ENCODE measurements at places on chromosomes 5 and 9.
A peak's percentile ranks its signal among the peaks of the same experiment; 100 is the strongest.

- DNase-seq: no peak
Measured at GRCh38 chr9:135766251-135766650, 64.3 kb downstream of the KCNT1 start.

- peak; percentile 91 for DNase-seq
Measured at GRCh38 chr5:98771382-98772109, 1.9 kb upstream of the RGMB start.

- DNase-seq: no peak
Measured at GRCh38 chr9:89313842-89314241, 2.8 kb downstream of the CKS2 start.

DNA sequence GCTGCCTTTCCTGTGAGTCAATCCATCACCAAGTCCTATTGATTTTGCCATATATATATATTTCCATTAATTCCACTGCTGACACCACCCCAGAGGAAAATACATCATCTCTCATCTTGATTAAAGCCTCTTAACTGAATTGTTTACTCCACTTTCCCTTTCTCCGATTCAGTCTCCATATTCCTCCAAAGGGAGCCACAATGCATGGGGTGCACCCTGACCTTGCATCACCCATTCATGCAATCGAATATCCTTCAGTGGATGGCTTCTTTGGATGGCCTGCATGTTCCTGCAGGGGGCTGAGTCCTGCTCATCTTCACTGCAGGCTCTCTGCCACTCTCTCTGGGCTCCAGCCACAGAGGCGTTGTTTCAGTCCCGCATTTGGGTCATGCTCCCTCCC is 231.0 kb downstream of the SNX18 start:
- no peak for DNase-seq

GRCh38 chr5:84450617-84451414 is 66.1 kb upstream of the EDIL3 start:
- peak; percentile 23 for DNase-seq

- DNase-seq: no peak
Measured at GRCh38 chr9:130772185-130772584, 62.9 kb upstream of the ABL1 start.

- no peak for DNase-seq
Measured at GRCh38 chr5:14945450-14945849, 73.9 kb upstream of the ANKH start.

DNA sequence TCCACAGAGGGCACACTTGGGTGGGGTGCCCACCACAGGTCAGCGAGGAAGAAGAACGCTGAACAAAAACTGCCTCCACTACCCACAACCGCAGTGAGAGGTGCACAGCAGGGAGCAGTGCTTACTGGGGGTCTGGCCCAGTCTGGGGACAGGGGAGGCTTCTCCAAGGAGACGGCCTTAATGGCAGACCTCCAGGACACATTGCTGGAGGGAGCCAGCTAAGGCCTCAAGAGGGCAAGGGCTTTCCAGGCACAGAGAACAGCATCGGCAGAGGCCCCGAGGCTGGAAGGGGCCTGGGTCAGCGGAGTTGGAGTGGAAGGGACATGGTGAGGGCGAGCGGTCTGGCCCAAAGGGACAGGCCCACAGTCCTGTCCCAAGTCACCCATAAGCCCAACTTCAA is 8.3 kb upstream of the DPM2 start:
- no peak for DNase-seq

- DNase-seq: peak; percentile 40
Measured at GRCh38 chr5:73821003-73821402, 195.0 kb downstream of the ARHGEF28 start.

- DNase-seq: peak; percentile 84
Measured at GRCh38 chr5:37940931-37941623, 101.2 kb upstream of the GDNF start.

DNA sequence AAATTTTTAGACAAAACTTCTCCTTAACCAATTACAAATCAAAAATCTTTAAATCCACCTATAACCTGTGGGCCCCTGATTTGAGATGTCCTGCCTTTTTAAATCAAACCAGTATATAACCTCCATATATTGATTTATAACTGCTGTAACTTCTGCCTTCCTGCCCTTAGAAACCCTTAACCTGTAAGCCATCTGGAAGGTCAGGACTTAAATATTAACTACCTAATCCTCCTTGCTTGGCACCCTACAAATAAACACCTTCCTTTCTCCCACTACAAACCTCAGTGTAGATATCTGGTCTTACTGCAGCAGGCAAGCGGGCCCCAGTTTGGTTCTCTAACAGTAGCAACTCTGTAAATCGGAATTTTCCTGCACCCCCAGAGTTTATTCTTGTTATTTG is 83.9 kb downstream of the MTREX start:
- DNase-seq: no peak

- no peak for DNase-seq
Measured at GRCh38 chr5:23494558-23494957, 12.9 kb upstream of the PRDM9 start.

DNA sequence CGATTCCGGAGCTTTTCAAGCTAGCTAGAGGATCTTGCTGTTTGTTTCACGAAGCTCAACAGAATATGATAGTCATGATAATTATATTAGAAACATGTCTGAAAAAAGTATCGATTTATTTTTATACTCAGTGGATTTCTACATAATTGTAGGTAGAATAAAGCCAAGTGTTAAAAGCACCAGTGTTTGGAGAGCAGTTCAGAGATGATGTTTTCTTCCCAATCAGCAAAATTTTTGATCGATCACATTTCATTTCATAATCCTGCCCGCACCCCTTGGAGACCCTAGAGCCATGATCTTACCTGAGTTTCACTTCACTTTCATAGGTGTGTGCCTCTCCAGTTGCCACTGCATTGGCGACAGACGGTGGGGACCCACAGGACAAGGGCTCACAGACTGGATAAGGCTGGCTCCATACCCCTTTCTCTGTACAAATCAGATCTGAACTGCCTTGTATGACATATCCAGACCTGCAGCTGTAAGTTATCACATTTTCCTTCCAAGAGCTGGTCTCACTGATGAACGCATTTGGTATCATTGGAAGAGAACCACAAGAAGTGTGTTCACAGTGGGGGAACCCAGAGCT is 68.3 kb upstream of the TXNDC8 start:
- no peak for DNase-seq

- no peak for DNase-seq
Measured at GRCh38 chr5:100818340-100818739, 84.7 kb downstream of the ST8SIA4 start.

DNA sequence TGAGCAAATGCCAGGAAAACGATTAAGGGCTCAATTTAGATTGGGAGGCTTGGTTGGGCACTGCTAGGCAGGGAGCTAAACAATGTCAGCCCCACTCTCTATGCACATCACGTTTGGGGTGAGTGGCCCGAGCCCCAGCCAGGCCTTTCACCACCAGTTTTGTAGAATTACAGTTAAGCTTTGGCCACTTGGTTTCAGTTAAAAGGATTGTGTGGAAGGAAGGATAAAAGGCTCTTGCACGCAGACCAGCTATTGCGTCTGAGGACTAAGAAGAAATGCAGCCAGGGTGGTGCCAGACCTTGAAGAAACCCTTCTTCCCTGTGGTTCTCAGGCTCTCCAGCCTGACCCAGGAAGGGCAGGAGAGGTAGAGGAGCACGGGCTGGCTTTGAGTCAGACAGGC is 125.3 kb upstream of the SLC44A1 start:
- no peak for DNase-seq

GRCh38 chr9:117458066-117458465 is 43.2 kb upstream of the ASTN2 start:
- DNase-seq: no peak

- DNase-seq: no peak
Measured at GRCh38 chr9:4859035-4859434, 66.3 kb downstream of the RCL1 start.

DNA sequence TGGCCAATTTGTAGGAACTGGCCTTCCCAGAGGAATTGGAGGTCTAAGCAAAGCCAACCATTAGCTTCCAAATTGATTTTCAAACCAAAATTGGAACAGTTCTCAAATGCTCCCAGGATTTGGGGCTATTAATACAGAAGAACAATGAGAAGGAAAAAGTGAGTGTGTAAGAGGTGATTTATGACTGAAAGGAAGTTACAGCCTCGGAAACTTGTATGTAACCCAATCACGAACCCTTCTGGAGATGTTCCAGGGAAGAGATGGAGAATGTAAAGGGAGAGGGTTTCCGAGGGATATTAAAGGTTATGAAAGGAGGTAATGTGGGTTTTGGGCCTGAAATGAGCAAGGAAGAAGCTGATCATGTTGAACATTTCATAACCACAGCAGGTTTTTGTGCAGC is 93.2 kb upstream of the CXCL14 start:
- no peak for DNase-seq

- peak; percentile 77 for DNase-seq
Measured at GRCh38 chr5:109690975-109691574, 1.3 kb downstream of the MAN2A1 start.

DNA sequence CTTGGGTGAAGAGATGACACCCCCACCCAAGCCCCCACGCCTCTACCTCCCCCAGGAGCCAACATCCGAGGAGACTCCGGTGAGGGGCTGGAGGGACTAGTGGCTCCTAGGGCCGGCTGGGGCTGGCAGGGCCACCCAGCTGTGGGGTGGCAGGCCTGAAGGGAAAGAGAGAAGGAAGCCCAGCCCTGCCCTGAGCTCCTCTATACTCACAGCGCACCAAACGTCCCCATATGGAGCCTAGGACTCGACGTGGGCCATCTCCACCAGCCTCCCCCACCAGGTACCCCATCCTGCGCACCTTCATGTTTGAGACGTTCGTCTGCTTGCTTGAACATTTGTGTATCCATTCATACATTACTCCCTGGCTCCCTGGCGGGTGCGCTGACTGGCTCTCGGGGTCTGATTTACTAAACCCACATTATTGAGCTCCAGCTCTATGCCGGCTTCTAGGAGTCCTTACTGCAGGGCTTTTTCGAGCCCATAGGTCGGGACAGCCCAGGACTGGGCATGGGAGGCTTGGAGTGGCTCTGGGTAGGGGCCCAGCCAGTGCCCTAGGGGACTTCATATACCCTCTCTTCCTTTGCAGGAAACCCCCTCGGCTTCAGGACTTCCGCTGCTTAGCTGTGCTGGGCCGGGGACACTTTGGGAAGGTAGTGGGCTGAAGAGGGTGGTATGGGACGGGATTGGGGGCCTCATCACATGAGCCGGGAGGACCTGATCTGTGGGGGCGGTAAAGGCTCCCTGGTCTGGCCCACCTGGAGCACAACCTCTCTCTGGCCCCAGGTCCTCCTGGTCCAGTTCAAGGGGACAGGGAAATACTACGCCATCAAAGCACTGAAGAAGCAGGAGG is 9.1 kb downstream of the ZDHHC12 start:
- DNase-seq: no peak

GRCh38 chr9:135948446-135948845 is 12.7 kb downstream of the UBAC1 start:
- DNase-seq: no peak

DNA sequence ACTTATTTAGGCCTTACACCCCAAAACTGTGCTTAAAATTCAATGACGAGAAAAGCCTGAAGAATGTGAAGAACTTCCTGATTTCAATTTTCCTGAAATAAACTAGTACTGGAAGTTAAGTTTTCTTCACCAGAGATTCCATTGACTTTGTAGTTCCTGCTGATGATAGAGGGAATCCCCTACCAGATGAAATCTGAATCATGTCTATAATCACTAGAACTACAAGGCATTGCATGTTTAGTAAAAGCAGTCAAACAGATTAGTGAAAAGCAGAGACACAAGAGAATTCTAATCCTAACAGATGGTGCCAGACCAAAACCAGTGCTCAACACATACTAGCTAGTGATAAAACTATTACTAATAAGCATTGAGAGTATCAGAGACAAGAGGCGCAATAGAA is 130.0 kb downstream of the PDE4D start:
- peak; percentile 41 for DNase-seq

DNA sequence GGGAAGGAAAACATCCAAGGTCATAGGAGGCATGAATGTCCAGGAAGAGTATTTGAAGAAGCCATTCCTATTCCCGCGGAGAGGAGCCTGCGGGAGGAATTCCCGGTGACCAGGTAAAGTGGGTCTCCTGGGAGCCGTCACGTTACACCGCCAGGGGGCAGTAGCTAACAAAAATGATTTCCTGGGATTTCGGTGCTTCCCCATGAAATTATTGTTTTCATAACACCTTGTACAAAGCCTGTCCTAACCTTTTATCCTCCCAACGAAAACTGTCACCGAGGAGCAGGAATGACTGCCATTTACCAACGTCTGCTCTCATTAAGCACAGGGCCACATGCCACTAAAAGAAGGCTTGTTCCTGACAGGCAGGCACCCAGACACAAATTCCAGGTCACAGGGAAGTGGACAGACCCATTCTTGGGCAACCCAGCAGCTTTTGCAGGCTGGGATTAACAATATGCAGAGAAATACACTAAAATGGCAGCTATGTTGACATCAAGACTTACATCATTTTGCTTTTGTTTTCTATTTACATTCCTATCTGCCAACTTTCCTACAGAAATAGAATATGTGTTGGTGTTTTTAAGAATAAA is 41.2 kb upstream of the CTSL start:
- DNase-seq: peak; percentile 66

DNA sequence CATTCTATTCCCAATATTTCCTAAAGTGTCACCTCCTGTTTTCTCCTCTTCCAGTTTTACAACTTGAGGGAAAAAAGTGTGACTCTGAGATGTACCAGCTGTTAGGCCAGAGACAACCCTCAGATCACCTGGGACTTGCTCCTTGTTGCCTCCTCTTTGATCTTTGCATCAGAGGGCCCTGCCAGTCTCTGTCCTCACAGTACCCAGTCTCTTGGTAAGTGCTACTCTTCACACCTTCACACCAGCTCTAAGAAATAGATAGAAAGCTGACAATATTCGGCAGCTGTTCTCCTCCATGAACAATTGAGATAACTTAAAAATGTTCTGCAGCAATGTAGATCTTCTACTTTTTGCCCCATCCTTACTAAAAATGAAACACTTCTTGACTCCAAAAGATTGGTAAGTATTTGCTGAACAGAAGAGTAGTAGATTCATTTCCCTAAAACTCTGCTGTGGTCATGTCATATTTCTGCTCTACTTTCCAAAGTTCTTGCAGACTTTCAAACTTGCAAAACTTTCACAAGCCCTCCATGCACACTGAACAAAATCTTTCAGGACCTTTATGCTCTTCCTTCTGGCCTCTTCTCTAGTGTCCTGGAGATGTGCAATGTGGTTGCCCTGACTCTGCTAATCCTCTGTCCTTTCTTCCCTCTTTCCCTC is 188.6 kb downstream of the SNX18 start:
- DNase-seq: no peak

DNA sequence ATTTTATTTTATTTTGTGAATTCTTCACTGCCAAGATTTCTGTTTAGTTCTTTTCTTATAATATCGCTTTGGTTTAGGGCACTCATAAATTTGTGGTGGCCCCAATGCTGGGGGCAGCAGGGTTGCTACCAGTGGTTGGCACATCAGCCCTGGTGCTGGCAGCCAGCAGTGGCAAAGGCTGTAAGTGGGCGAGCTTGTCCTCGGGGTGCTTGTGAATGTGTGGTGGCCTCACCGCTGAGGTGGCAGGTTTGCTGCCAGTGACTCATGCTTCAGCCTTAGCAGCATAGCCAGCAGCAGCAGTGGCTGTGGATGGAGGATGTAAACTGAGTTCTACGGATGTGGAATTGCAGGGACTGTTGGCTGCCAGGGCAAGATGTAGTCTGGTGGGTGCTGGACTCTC is 262.9 kb upstream of the DMAC1 start:
- DNase-seq: no peak

- no peak for DNase-seq
Measured at GRCh38 chr9:117783828-117784227, 79.6 kb downstream of the TLR4 start.

Data from epithelial cell of esophagus (primary cell).